ENCODE measurements at places on chromosomes 5 and 9.

DNA sequence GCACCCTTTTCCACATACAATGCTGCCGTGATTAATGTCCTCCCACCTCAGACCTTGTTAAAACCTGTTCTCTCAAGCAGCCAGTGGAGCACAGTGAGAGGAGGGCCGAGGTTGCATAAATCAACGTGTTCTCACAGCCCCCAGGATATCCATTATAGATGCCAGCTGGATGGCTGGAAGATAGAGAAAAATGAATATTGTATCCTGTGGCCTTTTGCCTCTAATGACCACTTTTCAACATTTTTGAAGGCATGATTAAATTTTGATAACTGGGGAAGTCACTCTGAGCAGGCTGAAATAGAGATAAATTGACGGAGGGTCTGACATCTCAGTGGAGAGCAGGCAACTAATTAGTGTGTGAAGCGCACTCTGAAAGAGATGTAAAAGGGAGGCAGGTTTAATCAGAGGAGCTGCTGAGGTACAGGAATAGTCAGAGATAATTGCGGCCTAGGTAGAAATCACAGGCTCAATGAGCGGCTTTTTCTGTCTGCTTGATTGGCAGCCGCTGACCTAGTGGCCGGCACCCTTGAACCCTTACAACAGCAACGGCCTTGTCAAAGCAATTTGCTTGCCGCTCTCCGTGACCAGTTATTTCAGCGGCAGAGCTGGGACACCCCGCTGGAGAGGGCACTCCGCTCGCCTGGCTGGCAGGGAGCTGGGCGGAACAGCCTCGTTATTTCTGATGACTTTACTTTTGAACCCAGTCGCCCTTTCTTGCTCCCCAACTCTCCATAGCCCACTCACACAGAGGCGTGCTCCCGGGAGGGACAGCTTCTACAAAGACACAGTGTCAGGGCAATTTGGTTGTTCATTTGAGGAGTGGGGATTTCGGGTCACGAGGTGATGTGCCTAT, 560.7 kb downstream of the PSAT1 start:
- DNase-seq, result no peak

- DNase-seq, result no peak
Observed at GRCh38 chr5:76805821-76806505, 12.9 kb upstream of the F2RL1 start.

GRCh38 chr5:16593013-16593412, 23.8 kb downstream of the RETREG1 start:
- DNase-seq, result no peak

DNA sequence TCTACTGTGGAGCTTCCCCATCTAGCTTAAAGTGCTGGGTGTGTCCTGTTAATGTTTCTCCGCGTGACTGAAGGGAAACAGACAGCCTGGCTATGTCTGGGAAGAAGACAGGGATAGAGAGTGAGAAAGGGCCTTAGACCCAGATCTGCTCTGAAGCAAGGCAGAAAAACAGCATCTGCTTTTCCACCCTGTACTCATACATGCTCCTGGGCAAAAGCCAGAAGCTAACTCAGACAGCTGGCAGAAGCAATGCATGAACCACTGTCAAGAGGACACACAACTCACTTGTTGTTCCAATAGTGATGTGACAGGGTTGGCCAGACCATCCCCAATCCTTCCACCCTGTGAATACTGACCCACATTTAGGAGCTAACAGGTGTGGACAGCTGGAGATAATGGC, 63.3 kb downstream of the DPYSL3 start:
- DNase-seq, result no peak

DNA sequence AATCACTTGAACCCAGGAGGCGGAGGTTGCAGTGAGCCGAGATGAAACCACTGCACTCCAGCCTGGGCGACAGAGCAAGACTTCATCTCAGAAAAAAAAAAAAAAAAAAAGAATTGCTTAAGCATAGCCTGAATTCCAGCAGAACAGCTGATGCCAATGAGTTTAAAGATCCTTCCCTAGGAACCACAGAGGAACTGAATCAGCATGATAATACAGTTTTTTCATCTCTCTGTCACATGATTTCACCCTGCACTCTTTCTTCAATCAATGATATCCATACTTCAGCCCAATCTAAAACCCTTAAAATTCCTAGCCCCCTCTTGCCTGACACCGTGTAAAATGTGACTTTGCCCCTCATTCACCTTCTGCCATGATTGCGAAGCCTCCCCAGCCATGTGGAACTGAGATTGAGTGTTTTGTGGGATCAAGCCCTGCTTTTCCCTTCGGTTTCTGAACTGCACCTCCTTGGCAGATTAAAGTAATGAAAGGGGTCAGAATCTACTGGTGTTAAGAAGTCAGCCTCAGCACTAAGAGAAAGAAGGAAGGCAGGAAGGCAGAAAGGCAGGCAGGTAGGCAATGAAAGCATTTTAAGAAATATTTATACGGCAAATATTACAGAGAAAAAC, 20.9 kb upstream of the DMXL1 start:
- DNase-seq, result no peak

GRCh38 chr5:78490709-78491485, 130.5 kb downstream of the SCAMP1 start:
- DNase-seq, result no peak

GRCh38 chr9:113349445-113350094, at the start of gene BSPRY:
Gene BSPRY (plus strand): TSS chr9:113349541. CDS start chr9:113349580, 39 bp downstream.
- no peak for DNase-seq

- DNase-seq, result peak; percentile 7
Observed at GRCh38 chr5:168219515-168220410, 71.7 kb upstream of the WWC1 start.

GRCh38 chr5:169097374-169098326, 203.3 kb downstream of the SLIT3 start:
- no peak for DNase-seq

GRCh38 chr5:83718195-83718825, 2.3 kb downstream of the HAPLN1 start:
- DNase-seq, result no peak

DNA sequence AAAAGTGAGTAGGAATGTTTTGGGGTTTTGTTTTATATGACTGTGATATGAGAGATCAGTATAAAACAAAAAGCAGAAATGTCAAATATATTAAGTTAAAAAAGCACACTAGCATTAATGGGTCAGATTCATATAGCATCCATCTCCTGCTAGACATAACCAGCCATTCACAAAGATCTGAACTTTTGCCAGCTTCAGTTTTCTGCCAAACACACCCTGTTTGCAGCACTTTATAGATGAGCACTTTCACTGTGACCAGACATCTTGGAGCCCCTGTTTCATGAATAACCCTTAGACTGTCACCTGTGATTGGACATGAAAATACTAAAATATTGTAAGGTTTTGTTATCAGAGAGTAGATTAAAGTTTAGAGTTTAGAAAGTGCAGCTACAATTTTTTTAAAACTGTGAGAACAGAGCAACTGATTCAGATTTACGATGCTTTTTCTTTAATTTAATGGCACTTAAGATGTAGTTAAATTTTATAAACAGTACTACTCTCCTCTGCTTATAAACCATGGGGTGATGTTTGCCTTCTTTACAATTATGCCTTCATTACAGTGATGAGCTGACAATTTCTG, 142.6 kb downstream of the KCTD16 start:
- no peak for DNase-seq

DNA sequence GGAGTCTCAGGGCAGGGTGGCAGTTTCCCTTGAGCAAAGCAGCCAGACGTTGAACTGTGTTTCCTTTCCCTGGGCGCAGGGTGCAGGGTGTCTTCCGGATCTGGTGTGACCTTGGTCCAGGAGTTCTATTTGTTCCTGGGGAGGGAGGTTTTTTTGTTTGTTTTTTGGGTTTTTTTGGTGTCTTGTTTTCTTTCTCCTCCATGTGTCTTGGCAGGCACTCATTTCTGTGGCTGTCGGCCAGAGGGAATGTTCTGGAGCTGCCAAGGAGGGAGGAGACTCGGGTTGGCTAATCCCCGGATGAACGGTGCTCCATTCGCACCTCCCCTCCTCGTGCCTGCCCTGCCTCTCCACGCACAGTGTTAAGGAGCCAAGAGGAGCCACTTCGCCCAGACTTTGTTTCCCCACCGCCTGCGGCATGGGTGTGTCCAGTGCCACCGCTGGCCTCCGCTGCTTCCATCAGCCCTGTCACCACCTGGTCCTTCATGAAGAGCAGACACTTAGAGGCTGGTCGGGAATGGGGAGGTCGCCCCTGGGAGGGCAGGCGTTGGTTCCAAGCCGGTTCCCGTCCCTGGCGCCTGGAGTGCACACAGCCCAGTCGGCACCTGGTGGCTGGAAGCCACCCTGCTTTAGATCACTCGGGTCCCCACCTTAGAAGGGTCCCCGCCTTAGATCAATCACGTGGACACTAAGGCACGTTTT, 3.5 kb upstream of the PHYHD1 start:
- DNase-seq, result no peak

- DNase-seq, result no peak
Observed at GRCh38 chr5:88671505-88672499, 211.2 kb downstream of the MEF2C start.

GRCh38 chr9:126611592-126612325, 2.0 kb upstream of the LMX1B start:
- DNase-seq, result peak; percentile 50

- DNase-seq, result no peak
Observed at GRCh38 chr5:107990881-107991810, 320.4 kb upstream of the EFNA5 start.

- DNase-seq, result no peak
Observed at GRCh38 chr5:153860195-153860886, 178.4 kb downstream of the FAM114A2 start.

- DNase-seq, result no peak
Observed at GRCh38 chr5:72817671-72818266, 1.3 kb downstream of the TNPO1 start.

DNA sequence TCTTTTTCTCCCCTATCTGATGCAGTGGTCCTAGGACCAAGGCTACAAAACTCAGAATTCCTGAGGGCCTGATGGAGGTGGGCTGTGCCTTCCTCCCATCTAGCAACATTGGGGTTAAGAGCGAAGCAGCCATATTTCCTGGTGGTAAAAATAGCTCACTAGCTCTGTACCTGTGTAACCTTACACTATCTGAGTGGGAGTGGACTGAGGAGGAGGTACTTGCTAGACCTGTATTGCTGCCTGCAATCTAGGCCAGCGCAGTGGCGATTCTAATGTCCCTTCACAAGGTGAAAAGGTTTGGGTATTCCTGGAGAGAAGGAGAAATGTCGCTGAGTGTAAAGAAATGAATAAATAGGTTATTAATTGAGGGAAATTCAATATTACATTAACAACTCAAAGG, 80.2 kb upstream of the LIFR start:
- no peak for DNase-seq

- no peak for DNase-seq
Observed at GRCh38 chr9:127175764-127176163, 53.3 kb upstream of the ANGPTL2 start.

DNA sequence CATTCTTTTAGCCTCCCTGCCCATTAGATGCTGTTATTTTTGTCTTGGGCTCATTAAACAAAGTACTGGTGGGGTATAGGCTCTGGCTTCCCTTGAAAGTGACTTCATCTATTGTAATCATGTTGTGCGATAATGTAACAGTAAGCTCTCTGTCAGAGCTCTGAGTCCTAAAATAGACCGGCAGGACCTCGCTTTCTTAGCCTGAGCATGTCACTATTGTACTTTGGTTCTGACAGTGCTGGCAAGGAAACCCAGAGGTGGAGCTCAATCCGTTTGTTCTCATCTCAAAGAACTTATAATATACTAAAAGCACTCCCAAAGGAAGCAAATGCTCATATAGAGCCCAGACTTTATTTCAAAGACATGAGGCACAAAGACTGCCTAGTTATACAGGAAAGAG, 339.1 kb upstream of the CCNH start:
- DNase-seq, result no peak

DNA sequence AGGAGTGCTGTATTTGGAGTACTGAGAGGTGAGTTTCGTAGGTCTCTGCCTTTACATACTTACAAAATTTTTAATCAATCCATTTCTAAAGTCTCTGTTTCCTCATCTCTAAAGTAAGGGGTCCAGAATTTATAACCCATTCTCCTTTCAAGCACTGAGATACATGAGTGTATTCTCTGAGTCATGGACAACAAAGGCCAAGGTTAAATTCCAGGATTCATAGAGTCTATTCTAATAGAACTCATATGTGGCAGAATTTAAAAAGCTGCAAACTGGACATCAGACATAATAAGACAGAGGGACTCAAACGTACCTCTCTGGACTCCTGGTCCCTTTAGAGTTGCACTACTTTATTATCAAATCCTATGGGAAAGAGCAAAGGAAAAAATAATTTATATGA, 112.5 kb upstream of the SLIT3 start:
- DNase-seq, result no peak

- DNase-seq, result no peak
Observed at GRCh38 chr9:70069704-70070103, 26.1 kb downstream of the MAMDC2 start.

- no peak for DNase-seq
Observed at GRCh38 chr9:85702726-85703289, 38.9 kb downstream of the AGTPBP1 start.

DNA sequence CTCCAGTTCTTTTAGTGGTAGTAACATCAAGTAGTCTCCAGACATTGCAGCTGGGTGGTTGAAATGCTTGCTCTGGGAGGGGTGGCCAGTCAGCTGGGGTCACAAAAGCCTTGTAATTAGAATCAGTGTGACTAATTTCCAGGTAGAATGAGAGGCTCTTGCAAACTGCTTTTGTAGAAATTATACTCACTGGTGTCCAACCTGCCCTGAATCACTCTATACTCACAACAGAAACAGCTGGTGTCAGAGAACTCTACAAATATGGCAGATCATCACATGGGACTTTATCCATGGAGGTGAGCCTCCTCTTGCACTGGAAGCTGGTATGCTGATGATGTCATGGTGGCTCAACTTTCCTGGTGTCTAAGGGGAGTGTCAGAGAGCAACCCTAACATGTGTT, 71.3 kb downstream of the SH3TC2 start:
- no peak for DNase-seq

GRCh38 chr9:2621722-2622460, at the start of gene VLDLR:
Gene VLDLR (plus strand): TSS chr9:2621787. CDS start chr9:2622190, 403 bp downstream.
- peak; percentile 33 for DNase-seq

DNA sequence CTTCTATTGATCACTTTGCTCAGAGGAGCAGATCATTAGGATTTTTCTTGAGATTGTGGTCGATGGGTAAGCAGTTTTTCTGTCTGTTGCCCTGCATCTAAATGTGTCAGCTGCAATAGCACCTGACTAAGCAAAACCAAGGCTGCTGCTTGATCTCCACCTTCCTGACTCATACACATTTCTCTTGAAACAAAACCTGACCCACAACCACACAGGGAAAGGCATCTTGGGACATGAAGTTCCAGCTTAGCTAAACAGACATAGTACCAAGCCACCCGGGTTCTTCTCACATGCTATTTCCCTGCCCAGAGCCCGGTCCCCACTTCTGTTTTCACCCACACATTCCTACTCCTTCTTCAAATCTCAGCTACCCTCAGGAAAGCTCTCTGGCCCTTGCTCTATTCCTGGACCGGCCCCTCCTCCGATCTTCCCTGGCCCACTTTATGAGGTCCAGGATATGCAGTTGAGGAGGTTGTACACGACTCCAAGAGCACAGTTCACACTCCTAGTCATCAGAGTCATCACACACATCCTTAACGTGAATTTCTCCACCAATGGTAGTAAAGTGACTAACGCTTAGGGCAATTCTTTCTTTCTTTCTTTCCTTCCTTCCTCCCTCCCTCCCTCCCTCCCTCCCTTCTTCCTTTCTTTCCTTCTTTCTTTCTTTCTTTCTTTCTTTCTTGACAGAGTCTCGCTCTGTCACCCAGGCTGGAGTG, 16.0 kb upstream of the ZBTB43 start:
- no peak for DNase-seq

Measured in stimulated activated CD4-positive, alpha-beta T cell treated with anti-CD3 and anti-CD28 coated beads, TNF-alpha, amount 100 ng/mL, for 24 hours (primary cell).